ENCODE measurements at places on chromosomes 6 and 20.

DNA sequence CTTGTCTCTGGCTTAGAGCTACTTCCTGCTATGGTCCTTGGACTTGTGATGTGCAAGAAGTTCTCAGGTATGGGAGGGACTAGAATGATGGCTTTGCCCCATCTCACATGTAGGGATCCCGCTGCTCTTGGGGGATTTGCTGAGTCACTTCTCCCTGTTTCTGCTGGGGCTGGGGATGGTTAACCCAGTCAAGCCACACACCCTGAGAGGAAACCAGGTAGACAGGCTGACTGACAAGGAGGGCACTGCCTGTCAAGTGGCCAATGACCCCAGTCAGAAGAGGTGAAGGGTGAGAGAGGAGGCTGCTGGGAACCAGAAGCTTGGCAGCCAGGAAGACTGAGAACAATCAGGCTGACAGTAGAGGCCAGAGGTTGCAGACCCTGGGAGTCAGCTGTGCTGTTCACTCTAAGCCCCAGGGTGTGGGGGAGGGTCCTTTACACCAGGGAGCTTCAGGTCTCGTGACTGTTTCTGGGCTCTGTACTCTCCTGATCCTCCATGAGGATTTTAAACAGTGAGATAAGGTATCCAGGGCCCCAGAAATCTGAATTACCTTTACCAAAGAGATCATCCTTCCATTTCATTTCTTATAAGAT lies 34.6 kb downstream of the HLA-F start:
- DNase-seq = no peak

GRCh38 chr20:18585134-18585533 lies 2.7 kb upstream of the DTD1 start:
- DNase-seq = no peak

DNA sequence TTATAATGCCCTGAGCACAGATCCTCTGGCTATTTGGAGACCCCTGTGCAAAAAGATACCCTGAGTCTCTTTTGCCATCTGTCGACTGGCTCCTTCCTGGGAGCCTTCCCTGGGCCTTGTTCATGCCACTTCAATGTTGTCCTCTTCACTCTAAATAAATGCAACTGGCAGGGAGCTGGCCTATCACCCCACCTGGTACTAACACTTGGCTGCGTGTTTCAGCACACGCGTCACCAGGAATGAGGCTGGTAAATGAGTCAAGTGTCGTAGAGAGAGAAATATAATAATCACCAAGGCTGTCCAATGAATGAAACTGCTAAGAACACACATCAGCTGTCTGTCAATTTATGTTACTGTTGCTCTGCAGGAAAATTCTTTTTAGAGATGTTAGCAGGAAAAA lies 374.6 kb upstream of the JARID2 start:
- no peak for DNase-seq

DNA sequence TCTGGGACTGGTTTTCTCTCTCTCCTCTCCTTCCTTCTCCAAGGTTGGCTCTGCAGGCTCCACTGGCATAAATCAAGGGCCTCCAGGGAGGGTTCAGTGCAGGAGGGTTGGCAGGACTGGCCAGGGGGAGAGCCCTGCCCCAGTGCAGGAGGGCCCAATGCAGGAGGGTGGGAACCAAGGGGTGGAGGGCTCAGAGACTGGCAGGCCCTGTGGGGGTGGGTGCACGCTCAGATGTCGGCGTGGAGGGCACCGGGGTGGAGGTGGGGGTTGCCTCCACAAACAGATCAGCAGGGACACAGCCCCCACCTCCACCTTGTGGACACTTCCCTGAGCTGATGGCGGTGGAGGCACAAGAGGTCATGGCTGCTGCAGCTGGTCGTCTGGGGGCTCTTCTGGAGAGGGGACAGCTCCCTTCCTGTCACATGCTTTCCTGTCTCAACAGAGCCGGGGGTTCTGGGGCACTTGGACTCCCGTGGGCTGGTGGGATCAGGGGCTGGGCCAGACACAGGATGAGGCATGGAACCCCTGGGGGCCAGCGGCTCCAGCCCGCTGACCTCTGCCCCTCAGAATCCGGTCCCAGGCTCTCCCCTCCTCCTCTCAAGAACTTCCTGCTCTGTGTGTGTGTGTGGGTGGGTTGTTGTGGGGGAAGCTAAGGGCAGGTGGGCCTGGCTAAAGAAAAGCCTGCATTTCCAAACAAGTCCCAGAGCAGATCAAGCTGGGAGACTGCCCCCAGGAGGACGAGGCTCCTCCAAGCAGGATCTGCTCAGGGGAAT lies 2.7 kb upstream of the ABHD16B start:
- no peak for DNase-seq

GRCh38 chr20:59603781-59604541 lies at the start of gene PHACTR3:
TSS of gene PHACTR3 (plus strand) at chr20:59604540. CDS start at chr20:59605015, 475 bp downstream.
- peak; percentile 81 for DNase-seq

DNA sequence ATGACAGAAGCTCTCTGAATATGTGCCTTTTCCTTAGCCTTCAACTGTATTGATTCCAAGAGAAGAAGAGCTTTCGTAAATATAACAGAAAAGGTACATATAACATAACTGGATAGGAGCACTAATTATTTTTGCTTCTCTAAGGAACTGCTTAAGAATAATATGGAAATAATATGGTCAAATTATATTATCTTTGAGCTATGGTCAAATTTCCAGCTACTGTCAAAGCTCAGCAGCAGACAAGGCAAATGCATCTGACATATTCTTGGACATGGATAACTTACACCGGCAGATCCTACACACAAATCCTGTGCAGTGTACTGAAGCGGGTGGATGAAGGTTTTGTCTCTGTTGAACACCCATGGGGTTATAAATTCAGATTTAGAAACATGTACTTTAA lies 150.6 kb downstream of the HIVEP2 start:
- no peak for DNase-seq

- DNase-seq = no peak
Observed at GRCh38 chr6:11380969-11381744, 148.7 kb upstream of the NEDD9 start.

- DNase-seq = peak; percentile 36
Observed at GRCh38 chr20:41340327-41341055, at the start of gene LPIN3. TSS of gene LPIN3 (plus strand) at chr20:41340821. CDS start at chr20:41345804, 4,983 bp downstream.

- no peak for DNase-seq
Observed at GRCh38 chr6:112189494-112189893, 64.9 kb downstream of the LAMA4 start.

- DNase-seq = no peak
Observed at GRCh38 chr20:25013478-25014380, 21.2 kb upstream of the APMAP start.

DNA sequence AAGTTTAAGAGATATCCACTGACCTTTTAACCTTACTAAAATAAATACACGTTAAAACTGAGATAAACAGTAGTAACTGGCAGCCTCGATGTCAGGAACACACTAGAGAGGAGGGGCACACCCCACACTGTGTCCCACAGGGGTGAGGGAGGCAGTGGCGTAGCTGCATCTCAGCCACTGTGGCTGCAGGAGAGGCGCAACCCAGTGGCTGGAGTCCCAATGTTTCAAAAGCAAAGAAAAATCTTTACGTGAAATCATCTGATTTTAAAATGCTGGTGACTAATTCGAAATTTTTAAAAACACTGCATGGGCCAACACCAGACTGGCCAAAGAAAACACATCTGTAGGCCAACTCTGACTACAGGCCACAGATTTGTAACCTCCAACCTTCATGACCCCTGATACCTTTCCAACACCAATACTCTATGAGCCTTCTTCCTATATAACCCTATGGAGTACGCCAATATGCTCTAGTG lies 54.7 kb downstream of the TRAM2 start:
- DNase-seq = no peak

DNA sequence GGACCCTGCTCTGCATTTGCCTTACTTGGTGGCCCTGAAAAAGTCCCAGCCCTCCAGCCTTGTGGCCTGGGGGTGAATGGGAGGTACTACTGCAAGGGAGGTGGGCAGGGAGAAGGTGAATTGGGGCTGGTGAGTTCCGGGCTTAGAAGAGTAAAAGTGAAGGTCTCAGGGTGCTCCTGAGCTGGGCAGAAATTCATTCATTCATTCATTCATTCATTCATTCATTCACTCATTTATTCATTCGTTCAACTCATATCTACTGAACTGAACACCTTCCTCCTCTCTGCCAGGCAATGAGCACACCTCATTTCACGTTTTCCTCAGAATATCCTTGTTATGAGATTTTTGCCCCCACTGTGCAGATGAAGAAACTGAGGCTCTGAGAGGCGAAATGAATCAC lies 6.7 kb upstream of the DLGAP4 start:
- DNase-seq = no peak

GRCh38 chr6:2507521-2508037 lies 243.1 kb downstream of the MYLK4 start:
- no peak for DNase-seq

- DNase-seq = no peak
Observed at GRCh38 chr20:51202304-51202703, 179.4 kb upstream of the KCNG1 start.

GRCh38 chr6:25928562-25929324 lies 1.7 kb downstream of the SLC17A2 start:
- no peak for DNase-seq

DNA sequence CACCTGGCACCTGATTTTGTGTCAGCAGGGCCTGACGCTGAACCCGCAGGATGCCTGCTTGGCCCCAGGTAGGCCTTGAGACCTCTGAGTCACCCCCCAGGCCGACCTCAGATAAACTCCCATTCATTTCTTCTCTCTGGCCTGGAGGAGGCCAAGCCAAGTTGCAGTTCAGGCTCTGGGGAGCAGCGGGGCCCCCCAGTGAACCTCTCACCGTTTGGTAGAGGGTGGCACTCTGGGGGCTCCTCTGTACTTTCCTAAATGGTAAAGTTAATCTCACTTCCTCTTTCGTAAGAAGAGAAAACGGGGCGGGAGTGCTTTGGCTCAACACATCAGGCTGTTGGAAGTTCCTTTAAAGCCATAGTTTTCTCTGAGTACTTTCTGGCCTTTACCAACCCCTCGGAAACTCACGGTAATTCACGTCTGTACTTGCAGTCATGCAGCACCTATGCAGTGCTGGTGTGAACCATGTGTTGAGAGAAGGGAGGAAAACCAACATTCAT lies 2.8 kb downstream of the SIRPA start:
- no peak for DNase-seq

GRCh38 chr6:107390056-107390455 lies 69.3 kb downstream of the PDSS2 start:
- no peak for DNase-seq

DNA sequence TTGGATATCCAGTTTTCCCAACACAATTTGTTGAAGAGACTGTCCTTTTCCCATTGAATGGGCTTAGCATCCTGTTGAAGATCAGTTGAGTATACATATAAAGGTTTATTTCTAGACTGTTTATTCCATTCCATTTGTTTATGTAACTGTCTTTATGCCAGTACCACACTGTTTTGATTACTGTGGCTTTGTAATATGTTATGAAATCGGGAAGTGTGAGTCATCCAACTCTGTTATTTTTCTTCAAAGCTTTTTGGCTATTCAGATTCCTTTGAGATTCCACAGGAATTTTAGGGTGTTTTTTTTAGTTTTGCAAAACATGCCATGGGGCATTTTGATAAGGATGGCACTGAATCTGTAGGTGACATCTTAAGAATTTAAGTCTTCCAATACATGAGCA lies 188.3 kb downstream of the BMP7 start:
- DNase-seq = no peak

- no peak for DNase-seq
Observed at GRCh38 chr20:3739926-3740451, 7.5 kb downstream of the HSPA12B start.

DNA sequence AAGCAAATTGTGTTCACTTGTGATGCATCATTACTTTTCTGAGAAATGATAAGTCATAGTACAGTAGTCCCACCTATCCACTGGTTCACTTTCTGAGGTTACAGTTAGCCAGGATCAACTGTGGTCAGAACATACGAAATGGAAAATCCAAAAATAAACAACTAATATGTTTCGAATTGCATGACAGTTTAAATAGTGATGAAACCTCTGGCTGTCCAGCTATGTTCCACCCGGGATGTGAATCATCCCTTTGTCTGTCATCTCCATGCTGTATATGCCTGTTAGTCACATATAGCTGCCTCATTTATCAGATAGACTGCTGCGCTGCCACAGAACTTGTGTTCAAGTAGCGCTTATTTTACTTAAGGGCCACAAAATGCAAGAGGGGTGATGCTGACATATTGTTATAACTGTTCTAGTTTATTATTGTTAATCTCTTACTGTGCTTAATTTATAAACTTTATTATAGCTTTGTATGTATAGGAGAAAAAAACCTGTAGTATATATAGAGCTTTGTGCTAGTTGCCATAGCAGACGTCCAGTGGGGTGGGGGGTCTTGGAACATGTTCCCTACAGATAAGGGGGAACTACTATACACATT lies 29.2 kb downstream of the AFDN start:
- no peak for DNase-seq

All from NCI-H1930 (cell line).